ENCODE measurements at places on chromosomes 3 and 15. TPM values are rescaled to one million over a fixed set of nuclear protein-coding genes. Genes with fewer than 3 reads are reported as not detected.

Gene LYZL4
- total RNA-seq: not detected

Gene MAP6D1
- 1.8 TPM for total RNA-seq

Gene SLC12A1
- not detected for total RNA-seq

Gene MCF2L2
- 3.6 TPM for total RNA-seq

Gene CCR5
- total RNA-seq: 25.2 TPM

Gene MFN1
- 36.3 TPM for total RNA-seq

Gene TMEM207
- not detected for total RNA-seq

Gene KBTBD12
- not detected for total RNA-seq

Gene MED12L
- 0.92 TPM for total RNA-seq

Gene GUCA1C
- total RNA-seq: not detected

Gene KIF23
- 77.8 TPM for total RNA-seq

Gene PLSCR5
- total RNA-seq: not detected

Gene CSPG4
- total RNA-seq: not detected

Measured in activated CD4-positive, alpha-beta T cell treated with anti-CD3 and anti-CD28 coated beads, Interleukin-2, amount 10 ng/mL, durations not matched to agents 7 days and 5 days (primary cell).